ENCODE measurements at places on chromosomes 4 and X.

DNA sequence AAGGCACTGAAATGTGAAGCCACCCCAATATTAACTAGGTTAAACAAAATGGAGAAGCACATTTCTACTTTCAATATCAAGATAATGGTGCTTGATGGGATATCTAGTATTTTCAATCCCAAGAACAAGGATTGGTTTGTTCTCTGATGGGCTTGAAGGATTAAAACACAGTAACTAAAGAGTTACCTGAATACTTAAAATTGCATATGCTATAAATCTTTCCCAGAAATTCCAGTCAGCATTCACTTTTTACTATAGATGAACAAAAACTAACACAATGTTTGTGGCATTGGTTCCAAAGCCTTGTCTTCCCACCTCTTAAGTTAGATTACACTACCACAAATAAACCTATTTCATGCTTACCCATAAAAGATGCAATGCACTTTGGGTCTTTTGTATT, 3.9 kb upstream of the PCDH10 start:
- no peak for DNase-seq

DNA sequence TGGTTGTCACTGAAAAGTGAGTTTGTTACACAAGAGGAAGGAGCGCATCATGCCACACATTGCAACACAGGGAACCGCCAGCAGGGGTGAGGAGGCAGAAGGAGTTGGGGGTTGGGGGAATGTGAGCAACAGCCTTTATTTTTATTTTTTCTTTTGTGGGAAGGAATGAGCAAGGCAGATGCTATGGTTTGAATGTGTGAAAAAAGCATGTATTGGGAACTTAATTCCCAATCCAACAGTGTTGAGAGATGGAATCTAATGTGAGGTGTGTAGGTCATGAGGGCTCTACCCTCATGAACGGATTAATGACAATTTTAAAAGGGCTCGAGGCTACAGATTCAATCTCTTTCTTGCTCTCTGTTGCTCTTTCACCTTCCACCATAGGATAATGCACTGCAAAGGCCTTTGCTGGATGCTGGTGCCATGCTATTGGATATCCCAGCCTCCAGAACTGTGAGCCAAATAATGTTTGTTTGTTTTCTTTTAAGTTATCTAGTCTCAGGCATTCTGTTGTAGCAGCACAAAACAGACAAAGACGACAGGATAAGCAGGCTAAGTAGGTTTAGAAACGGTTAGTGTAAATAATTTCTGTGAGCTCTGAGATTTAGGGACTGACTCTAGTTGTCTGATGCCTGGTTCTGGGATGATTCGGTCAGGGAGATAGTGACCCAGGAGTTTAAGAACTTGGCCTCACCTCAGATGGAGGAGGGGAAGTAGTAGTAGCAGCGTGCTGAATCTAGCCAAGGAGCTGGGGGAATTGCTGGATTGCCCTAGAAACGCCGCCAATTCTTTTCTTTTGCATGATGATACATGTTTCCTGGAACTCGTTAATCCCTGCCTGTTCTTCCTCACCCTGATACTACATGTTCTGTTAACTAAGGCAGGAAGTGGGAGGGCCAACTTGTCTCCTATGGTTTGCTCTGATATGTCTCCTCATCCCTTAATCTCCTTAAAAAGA, 156.6 kb upstream of the CTSO start:
- DNase-seq, result no peak

DNA sequence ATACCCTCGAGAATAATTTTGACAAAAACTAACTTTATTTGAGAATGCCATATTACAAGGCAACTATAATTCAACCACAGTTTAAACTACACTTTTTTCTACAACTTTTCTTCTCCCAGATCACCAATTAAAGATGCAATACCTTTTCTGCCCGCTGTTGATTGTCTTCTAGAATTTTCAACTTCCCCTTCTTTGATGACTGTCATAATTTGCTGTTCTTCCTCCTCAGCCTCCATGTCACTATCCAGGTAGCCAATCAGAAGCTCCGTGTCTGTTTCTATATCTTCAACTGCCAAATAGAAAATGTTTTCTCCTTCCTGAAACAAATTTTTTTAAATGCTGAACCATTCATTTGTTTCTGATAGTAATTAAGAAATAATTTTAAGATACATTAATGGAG, 101.5 kb downstream of the PRDM5 start:
- DNase-seq, result no peak

DNA sequence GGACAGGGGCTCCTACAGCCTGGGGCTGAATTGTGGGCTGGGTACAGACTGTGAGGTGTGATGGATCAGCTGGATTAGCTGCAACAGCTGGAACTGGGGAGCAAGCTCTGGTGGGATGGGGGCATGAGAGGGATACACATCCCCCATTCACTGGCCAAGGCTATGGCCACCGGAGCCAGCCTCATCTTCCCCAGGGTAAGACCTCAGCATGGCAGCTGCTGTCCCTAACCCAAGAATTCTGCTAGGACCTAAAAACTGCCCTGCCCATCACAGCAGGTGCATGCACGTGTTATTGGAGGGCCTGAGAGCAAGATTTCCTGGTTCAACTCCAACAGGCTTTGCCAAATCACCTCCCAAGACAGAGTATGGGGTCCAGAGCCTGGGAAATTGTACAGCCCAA, 258.6 kb upstream of the AGTR2 start:
- DNase-seq, result no peak

GRCh38 chr4:33062155-33062806, 2342.1 kb downstream of the PCDH7 start:
- no peak for DNase-seq

GRCh38 chr4:22202246-22202974, 253.8 kb upstream of the KCNIP4 start:
- DNase-seq, result no peak

Data from stimulated activated CD4-positive, alpha-beta T cell treated with anti-CD3 and anti-CD28 coated beads, Interleukin-1b, Interleukin-23, amount 100 ng/mL, for 4 hours (primary cell).